ENCODE measurements at places on chromosomes 7 and 10.
A peak's percentile ranks its signal among the peaks of the same experiment; 100 is the strongest.

- DNase-seq = no peak
These were observed 93.0 kb downstream of the KMT2C start for GRCh38 chr7:152342796-152343195.

DNA sequence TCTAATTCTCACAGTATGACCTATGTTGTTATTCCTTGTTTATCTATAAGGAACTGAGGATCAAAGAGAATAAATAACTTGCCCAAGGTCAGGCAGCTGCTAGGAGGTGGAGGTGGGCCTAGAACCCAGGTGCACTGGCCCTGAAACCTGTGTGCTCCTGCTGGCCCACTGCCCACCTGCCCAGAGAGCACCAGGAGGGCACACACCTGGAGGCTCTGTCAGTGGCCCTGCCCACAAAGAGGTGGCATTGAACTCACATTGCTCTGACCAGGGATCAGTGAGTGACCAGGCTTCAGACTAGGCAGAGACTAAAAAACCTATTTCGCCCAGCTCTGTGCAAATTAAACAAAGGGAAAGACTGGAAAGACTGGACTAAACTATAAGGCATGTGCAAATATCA lies 210.6 kb downstream of the TNS3 start:
- no peak for DNase-seq

DNA sequence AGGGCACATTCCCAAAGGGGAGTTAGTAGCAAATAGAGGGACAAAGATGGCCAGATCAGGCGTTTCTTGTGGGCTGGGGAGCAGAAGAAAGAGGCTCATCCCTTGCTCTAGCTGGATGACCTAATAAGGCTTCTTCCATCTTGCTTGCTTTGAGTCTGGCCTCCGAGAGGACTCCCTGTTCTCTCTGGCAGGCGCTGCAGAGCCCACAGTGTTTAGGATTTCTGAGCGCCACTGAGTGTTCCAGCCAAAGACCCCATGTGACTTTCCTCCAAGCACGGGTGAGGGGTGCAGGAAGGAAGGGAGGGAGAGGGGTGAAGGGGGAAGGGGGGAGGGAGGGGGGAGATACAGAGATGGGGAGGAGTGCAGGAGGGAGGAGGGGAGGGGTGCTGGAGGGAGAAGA lies 203.8 kb upstream of the SVIL start:
- DNase-seq = no peak

DNA sequence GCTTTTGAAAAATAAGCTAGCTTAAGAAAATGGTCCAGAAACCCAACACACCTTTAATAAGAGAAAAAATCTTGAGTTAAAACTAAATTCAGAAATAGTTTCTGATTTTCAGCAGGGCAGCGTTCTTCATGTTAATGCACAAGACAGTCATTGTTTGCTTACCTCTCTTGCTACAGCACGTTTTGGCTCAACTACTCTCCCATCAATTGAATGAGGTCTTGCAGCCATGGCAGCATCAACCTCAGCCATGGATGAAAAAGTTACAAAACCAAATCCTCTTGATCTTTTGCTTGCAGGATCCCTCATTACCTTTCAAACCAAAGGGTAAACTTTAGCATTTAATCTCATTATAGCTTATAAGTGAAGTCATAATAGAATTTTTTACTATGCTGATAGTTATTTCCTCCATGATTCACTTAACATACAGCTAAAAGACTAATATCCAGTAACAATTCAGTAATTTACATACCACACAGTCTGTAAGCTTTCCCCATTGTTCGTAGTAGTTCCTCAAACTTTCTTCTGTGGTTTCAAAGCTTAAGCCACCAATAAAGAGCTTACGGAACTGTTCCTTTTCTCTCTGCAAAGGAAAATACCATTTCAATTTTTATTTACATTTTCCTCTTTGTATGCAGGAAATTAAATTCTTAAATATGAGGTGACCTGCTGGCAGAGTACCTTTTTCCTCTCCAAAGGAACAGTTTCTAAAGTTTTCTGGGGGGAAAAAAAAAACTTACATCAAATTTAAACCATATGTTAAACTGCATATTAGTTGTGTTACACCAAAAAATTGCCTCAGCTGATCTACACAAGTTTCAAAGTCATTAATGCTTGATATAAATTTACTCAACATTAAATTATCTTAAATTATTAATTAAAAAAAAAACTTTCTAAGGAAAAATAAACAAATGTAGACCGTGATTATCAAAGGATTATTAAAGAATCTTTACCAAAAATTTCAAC lies 3.1 kb downstream of the HNRNPA2B1 start:
- DNase-seq = no peak

GRCh38 chr7:20542594-20542993 lies 72.9 kb upstream of the ABCB5 start:
- peak; percentile 27 for DNase-seq

GRCh38 chr7:102279537-102280400 lies 6.9 kb upstream of the SH2B2 start:
- DNase-seq = peak; percentile 51

- DNase-seq = no peak
These were observed 715.1 kb downstream of the GRID1 start for GRCh38 chr10:85651497-85651882.

- no peak for DNase-seq
These were observed 553 bp downstream of the TSPAN15 start for GRCh38 chr10:69451784-69452251.

- peak; percentile 18 for DNase-seq
These were observed 133.7 kb upstream of the SH2B2 start for GRCh38 chr7:102152672-102153598.

DNA sequence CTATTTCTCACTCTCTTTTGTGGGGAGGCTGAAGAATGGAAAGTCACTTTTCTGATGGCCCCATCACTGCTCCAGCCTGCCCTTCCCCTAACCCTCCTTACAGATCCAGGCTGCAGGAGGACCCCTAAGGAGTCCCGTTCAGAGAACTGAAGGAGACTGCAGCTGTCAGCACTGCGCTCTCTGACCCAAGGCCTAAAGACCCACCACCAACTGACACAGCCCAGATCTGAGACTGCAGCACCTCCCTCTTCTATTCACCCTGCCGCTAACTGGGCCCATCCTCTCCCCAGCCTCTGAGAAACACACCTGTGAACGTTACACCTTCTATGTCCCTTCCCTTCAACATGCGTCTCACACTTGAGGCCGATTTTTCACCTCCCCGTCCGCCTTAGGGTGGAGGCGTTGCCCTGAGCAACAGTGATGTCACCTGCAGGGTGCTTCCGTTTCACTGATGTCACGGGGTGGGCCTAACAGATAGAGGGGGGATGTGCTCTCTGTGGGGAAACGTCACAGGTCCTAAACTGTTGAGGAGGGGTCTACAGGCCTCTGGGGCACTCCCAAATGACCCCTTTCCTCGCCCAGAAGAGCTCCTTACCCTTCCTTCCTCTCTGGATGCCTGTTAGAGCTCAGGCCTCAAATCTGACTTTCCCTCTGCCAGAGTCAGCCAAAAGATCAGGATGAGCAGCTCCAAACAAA lies 5.1 kb downstream of the ITPRIP start:
- peak; percentile 25 for DNase-seq

DNA sequence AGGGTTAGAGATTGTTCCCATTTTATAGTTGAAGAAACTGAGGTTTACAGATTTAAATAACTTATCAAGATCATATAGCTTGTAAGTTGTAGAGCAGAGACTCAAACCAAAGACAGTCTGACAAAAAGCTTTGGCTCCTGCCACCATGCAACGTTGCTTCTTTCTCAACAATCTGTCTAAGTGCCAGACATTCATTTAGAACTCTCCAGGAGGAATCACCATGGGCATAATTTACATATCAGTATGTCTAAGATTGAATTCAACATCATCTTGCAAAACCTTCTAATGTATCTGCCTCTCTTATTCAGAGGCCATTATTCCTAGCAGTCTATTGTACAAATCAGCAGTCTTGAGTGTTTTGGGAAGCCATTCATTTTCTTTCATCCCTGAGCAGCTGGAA lies 163.5 kb upstream of the PLXDC2 start:
- DNase-seq = peak; percentile 11

GRCh38 chr7:64558323-64558705 lies 4.6 kb downstream of the ZNF680 start:
- DNase-seq = no peak

DNA sequence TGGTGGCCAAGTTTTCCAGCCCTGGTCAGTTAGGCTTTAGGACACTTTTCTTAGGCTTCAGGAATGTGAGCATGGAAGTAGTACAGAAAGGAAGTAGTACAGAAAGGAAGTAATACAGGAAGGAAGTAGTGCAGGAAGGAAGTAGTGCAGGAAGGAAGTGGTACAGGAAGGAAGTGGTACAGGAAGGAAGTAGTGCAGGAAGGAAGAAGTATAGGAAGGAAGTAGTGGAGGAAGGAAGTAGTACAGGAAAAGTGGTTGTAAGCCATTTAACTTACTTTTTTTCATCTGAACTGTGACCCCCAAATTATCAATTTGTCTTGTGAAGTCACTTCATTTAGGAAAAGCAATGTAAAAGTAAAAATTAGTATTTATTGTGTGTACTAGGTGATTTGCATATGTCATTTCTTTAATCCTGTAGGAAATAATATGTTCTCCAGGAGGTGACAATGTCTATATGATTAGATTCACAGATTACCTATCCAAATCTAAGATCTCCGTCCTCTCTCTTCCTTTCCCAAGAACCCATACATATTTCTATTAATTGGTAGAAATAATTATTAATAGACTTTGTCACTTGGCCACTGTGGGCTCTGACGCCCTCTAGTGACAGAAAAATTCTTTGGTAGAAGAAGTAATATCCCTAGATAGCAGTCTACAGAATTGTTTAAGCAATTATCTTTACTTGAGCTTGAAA lies 3.9 kb upstream of the FAS start:
- peak; percentile 54 for DNase-seq

- DNase-seq = no peak
These were observed 20.3 kb upstream of the NUB1 start for GRCh38 chr7:151321341-151321740.

DNA sequence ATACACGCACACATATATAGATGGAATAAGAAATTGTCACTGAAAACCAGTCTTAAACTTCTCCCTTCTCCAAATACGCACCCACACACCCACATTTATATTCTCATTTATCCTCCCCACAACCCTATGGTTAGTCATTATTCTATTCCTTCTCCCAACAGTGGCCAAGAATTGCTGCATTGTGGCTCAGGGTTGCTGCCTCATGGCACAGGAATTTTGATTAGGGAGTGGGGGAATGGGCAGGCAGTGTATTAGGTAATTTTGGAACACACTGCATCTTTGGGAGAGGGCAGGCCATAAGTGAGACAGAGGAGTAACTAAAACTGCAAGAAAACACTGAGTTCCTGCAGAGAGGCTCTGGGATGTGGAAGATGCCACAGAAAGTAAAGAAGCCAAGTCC lies 35.7 kb downstream of the NAPEPLD start:
- DNase-seq = peak; percentile 93

- no peak for DNase-seq
These were observed 83.9 kb downstream of the CHN2 start for GRCh38 chr7:29278337-29279069.
